CD8-positive, alpha-beta memory T cell (primary cell): ENCODE measurements at places on chromosomes 16 and 17. TPM values are rescaled to one million over a fixed set of nuclear protein-coding genes. Genes with fewer than 3 reads are reported as not detected.

TBX2 gene
- total RNA-seq, result 0.13 TPM

DNA sequence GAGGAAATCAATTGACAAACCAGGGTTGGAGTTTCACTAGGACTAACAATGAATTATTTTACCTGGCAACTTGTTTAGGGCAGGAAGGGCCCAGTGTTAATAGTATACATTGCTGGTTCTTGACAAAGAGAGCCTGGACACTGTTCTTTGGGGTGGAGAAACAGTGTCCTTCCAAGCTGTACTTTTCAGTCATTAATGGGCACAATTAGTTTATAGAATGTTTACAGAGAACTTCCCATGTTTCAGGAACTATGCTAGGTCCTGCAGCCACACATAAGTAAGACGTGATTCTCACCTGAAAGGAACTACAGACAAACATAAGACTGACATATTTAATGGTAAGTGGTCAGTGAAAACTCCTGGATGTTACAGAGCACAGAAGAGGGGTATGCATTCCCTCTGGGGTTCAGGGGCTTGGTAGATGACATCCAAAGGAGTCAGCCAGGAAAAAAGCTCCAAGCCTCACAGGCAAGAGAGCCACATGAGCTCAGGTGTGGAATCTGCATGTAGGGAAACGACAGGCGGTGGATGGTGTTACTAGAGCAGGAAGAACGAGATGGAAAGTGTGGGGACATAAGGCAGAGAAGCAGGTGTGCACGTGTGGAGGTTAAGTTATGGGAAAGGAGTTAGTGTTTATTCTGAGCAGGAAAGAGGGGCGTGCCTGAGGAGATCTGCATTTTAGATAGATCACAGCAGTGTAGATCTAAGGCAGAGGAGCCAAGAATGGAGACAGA lies 3.8 kb upstream of the DYNLL2 start:
- no peak for DNase-seq

DNA sequence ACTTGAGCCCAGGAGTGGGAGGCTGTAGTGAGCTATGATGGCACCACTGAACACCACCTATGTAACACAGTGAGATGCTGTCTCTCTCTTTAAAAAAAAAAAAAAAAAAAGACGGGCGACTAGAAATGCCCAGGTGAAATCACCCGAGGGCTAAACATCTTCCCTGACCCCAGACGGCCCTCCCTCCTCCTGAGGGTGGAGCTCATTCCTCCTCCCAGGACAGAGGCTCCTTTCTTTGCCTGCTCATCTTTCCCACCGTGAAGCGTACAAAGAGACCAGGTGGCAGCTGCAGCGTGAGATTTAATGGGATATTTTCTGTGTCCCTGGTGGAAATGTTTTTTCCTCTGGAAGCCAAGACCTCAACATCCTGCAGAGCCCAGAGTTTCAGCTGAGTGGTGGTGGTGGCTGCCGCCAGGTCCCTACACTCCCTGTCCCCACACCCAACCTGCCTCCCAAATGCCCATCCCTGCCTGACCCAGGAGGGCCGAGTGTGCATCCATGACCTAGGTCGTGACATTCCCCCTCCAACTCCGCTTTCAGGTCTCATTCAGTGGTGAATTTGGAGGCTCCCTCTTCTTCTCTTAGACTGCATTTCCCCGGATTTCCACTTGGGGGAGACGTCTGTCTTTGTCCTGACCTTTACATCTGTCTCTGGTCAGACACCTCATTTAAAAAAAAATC lies 14.4 kb upstream of the GPRC5B start:
- no peak for DNase-seq

GRCh38 chr16:22787466-22788192 lies 26.3 kb upstream of the HS3ST2 start:
- DNase-seq, result no peak

CCT6B gene
- 1.8 TPM for total RNA-seq

TVP23B gene
- 44.4 TPM for total RNA-seq

GRCh38 chr17:1943436-1943831 lies 81.7 kb downstream of the RTN4RL1 start:
- no peak for DNase-seq

DNA sequence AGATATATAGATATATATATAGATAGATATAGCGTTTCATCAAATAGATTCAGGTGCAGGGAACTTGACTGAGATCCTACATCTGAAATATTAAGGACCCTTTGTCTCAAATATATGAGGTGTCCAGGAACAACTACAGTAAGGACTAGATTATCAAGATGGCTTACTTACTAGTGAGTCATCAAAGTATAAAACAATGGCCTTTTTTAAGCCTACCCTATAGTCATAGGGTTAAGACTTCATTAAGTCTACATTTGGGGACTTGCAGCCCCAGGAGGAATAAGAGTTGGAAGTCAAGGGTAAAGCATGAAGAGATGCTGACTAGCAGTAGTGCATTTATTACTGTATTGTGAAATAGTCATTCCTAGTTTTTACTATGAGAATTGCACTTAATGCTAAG lies 1023.4 kb downstream of the CDH11 start:
- DNase-seq, result no peak

GRCh38 chr16:17076818-17077498 lies 393.8 kb downstream of the XYLT1 start:
- no peak for DNase-seq

DPEP2 gene
- total RNA-seq, result 6.4 TPM

CTF1 gene
- total RNA-seq, result not detected
